ENCODE measurements at places on chromosomes 7 and 10.

- no peak for DNase-seq
These were observed 54.1 kb upstream of the NPTX2 start for GRCh38 chr7:98562871-98563495.

GRCh38 chr10:92695679-92696605, 6.2 kb downstream of the HHEX start:
- DNase-seq: no peak

- DNase-seq: no peak
These were observed 50.6 kb upstream of the STEAP4 start for GRCh38 chr7:88357294-88357693.

- no peak for DNase-seq
These were observed 10.2 kb upstream of the COBL start for GRCh38 chr7:51326656-51327286.

DNA sequence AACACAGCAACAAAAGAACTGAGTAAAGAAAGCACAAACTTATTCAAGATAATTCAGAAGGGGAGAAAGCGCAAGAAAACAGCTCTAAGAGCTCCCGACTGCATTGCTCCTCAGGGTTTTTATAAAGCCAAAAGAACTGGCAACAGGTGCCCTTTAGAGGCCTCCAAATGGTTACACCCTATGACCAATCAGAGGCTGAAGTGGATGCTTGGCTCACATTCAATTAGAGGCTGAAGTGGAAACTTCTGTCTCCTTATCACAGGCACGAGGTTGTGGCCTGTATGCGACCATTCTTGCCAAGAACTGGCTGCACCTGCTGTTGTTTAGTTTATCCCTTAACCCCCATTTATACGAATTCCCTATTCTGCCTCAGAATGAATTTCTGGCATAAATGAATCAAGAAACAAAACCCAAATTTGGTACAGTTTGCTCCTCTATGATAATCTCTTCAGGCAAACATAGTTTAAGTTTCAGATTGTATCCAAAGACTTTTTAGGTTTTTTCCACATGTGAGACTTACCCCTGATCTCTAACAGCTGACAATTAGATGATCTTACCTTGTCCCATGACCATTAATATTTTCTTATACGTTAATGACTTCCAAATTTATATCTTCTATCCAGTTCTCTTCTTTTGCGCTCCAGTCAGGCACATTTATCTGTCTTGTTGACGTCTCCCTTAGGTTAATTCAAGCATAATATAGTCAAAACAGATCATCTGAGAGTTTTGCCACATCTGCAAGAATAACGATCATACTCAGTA, 504.8 kb downstream of the NXPH1 start:
- peak; percentile 57 for DNase-seq

DNA sequence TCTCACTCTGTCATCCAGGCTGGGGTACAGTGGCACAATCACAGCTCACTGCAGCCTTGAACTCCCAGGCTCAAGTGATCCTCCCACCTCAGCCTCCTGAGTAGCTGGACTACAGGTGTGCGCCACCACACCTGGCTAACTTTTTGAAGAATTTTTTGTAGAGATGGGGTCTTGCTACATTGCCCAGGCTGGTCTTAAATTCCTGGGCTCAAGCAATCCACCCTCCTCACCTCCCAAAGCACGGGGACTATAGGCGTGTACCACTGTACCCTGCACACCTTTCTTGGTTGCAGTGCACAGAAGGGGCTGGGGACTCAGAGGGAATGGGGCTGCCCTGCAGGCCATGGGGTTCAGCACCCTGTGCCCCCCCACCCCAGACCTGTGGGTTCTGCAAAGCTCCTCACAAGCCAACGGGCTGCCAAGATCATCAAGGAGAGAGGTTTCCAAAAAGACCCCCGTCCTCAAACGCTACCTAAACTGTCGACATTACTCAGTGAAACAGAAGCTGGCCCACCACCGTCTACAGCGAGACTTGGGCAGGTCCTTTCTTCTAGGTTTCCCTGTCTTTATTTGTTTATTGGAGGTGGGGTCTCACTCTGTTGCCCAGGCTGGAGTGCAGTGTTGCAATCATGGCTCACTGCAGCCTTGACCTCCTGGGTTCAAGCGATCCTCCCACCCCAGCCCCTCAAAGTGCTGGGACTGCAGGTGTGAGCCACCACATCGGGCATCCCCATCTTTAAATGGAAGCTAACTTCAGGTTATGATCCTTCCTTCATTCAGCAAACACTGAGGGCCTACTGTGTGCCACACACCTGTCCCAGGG, 26.6 kb upstream of the ELFN1 start:
- no peak for DNase-seq

DNA sequence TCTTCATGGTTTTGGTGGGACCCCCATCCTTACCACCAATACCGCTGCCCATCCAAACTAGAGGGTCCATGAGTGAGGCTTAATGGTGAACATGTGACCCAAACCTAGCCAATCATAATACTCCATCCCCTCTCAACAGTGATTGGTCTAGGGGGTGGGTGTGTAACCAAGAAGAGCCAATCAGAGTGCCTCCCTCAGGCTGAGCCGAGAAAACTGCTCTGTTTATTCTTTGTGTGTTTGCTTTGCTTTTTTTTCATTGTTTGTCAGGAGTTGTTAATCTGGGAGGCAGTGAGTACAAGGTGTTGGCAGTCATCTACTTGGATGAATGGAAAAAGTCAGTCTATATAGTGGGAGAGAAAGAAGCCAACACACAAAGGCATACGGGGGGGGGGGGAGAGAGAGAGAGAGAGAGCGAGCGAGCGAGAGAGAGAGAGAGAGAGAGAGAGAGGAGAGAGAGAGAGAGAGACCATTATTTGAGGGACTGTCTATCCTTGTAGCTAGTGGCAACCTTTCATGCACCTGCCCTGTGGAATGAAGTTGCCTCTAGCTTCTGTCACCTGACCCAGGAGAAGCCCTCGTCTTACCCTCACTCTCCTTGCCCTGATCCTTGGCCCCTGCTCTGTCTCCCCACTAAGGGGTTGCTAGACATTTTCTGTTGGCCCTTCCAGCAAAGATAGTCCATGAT, 441.7 kb downstream of the TYW1 start:
- no peak for DNase-seq

DNA sequence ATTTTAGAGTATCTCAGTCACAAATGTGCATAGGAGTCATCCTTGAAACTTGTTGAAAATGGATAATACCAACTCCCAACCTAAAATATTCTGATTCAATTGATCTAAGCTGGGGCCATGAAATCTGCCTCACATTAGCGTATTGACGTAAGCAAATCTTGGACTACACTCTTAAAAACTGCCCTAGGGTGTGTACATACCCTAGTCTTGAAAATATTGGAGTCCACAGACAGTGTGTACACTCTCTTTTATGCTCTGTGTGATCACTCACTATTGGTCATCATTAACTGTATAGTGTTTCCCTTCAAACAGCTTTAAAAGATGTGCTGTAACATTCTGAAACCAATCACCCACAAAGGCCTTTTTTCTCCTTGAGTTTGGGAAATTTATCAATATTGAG, 102.9 kb upstream of the FERD3L start:
- DNase-seq: no peak

GRCh38 chr7:52114056-52114455, 797.4 kb upstream of the COBL start:
- no peak for DNase-seq

- DNase-seq: no peak
These were observed 71.7 kb upstream of the PALS2 start for GRCh38 chr7:24501443-24502134.

DNA sequence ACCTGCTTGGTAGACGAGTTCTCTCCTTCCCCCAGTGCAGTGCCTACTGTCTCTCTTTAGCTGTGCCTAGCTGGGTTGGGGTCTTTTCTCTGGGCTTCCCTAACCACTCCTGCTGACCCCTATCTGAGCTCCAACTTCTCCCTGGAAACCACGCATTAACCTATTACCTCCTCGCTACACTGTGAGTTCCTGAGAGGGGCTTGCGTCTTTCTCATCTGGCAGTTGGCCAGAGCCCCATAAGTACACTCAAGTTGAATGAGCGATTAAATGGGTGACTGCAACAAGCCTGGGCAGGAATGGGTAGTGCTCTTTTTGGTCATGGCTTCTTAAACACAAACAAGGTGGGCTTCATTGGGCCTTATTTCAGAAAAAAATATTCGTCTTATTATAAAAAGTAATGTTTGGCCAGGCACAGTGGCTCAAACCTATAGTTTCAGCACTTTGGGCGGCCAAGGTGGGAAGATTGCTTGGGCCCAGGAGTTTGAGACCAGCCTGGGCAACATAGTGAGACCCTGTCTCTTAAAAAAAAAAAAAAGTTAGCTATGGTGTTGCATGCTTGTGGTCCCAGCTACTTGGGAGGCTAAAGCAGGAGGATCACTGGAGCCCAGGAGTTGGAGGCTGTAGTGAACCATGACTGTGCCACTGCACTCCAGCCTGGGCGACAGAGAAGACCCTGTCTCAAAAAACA, 41.4 kb downstream of the SYPL1 start:
- DNase-seq: peak; percentile 76

DNA sequence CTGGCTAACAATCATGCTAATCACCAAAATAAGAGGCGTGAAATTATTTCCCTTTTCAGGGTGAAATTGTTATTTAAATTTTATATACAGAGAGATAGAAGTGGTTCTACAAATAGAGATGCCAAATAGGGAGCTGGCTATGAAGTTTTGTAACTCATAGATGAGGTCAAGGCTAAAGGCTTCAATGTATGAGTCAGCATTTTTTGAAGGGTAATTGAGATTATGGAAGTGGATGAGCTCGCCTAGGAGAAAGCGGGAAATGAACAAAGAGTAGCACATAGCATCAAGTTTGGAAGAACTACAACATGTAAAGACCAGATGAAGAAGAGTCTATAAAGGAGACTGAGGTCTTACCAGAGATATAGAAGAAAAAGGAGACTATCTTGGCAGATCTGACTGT, 838.1 kb downstream of the DNAJB9 start:
- DNase-seq: no peak

- DNase-seq: no peak
These were observed 30.5 kb upstream of the ZCCHC24 start for GRCh38 chr10:79475877-79476276.

DNA sequence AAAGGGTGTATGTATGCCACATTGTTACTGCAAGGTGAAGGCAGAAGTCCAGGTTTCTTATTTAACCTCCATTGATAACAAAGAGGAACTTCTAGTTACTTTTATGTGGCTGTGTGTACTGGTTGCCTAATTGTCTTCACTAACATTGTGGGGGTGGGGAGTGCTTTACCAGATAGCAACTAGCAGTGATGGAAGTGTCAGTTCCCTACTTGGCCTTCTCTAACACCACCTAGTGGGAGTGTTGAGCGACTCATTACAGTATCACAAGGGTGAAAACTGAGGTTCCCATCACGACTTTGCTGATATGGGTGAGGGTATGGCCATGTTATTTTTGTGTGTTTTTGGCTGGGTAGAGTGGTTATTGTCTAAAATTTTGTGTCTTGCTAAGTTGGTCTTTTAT, 274.4 kb downstream of the THSD7A start:
- no peak for DNase-seq

- no peak for DNase-seq
These were observed 973.1 kb downstream of the LRMDA start for GRCh38 chr10:76404531-76404930.

DNA sequence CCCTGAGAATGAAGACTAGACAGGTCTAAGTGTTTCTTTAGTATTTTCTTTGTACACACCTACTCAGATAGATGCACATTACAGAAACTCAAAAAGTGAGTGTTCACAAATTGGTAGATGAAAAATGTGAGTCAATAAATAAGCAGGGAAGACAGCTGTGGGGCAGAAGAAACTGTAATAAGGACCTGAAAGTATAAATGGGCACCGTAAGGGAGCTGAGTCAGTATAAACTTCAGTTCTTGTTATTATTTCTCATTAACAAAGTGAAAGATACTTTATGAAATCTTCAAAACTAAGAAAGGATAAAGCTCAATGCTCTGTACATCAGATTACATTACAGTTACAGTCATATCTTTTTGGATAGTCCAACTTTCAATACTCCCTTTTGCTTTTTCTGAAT, 2.5 kb downstream of the MTPN start:
- DNase-seq: no peak

- DNase-seq: no peak
These were observed 267 bp downstream of the CALCR start for GRCh38 chr7:93574269-93574645.

GRCh38 chr7:101527844-101528667, 101.0 kb downstream of the MYL10 start:
- DNase-seq: no peak

GRCh38 chr7:135811506-135811905, 62.9 kb upstream of the FAM180A start:
- DNase-seq: no peak

DNA sequence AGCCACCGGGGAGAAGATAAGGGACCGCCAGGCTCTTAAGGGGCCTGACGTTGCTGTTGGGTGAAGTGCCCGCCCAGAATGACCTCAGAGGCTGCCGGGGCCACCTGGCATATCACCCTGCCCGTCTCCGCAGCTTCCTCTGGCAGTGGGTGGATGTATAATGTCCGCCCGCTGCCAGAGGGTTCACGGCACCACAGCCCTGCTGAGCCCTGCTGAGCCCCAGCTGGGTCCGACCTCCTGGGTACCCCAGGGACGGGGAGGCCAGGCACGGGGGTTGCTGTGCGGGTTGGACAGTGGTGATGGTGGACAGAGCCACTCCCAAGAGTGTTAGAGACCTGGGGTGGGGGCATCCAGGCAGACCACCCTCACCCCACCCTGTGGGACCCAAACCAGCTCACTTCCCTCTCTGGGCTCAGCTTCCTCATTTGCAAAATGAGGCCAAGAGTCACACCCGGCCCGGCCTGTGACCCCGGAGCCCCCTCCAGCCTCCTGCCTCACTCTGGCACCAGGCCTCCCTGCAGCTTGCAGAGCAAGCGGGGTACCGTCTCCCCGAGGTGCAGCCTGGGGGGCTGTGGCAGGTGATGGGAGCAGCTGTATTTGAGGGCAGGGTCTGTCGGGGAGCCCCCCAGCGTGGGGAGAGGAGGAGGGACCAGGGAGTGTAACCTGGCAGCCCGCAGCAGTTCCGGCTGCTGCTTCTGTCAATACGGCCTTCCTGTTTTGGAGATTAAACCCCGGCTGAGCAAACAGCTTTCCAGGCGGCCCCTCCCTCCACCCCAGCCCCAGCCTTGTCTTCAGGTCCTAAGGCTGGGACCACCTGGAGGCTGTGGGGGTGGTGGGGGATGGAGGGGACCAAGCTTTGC, 8.4 kb upstream of the LFNG start:
- no peak for DNase-seq

GRCh38 chr10:95377950-95378349, 87.1 kb upstream of the PDLIM1 start:
- DNase-seq: no peak

- no peak for DNase-seq
These were observed 50.6 kb upstream of the FAM204A start for GRCh38 chr10:118392761-118393160.

- no peak for DNase-seq
These were observed 16.4 kb upstream of the PTPRN2 start for GRCh38 chr7:158603773-158604755.

Data from NCI-H187 (cell line).